Hematopoietic multipotent progenitor cell treated with erythropoietin and hydrocortisone succinate and interleukin-3 and kit ligand, for 15 days (in vitro differentiated cells): ENCODE measurements at places on chromosomes 7 and 10.

DNA sequence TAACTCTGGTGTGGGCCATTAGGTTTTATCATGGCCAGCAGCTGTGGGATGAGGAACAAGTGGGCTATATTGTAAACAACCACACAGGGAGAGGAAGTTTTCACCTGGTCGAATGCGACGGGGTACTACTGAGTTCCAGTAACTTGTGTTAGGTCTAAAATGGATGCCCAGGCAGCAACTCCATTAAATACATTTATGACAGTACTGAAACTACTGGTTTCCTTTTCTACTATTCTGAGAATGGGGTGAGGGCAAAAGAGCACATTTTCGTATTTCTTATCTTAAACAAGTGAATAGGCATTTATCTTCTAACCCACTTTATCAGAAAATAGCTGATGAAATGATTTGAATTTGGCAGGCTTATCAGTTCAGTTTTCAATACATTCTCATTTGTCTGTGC is 109.7 kb downstream of the C1GALT1 start:
- no peak for DNase-seq

- no peak for DNase-seq
These were observed 15.6 kb downstream of the LAT2 start for GRCh38 chr7:74225400-74225799.

- no peak for DNase-seq
These were observed 32.4 kb upstream of the CCDC7 start for GRCh38 chr10:32413513-32413912.

DNA sequence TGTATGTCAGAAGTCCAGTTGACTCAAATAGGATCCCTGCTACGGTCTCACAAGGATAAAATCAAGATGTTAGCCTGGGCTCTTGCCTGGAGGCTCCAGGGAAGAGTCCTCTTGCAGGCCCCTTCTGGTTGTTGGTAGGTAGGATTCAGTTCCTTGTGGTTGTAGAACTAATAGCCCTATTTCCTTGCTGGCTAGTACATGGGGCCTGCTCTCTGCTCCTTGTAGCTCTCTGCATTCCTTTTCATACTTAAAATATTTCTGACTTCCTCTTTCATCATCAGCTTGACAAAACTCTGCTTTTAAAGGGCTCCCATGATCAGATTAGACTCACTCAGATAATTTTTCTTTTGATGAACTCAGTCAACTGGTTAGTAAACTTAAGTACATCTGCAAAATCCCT is 756.7 kb downstream of the GATA3 start:
- DNase-seq, result no peak
